ENCODE measurements at places on chromosomes 11 and 22.

DNA sequence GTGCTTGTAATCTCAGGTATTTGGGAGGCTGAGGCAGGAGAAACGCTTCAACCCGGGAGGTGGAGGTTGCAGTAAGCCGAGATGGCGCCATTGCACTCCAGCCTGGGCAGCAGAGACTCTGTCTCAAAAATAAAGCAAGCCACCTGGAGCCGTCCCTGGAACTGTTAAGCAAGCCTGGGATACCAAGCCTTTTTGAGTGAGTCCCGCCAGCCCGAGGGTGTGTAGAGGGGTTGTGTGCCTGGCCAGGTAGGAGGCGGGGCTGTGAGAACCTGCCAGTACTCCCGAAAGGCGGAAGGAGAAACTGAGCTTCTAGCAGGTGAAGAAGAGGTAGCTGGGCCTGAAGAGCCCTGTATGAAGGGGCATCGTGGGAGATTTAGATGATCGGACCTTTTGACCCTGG lies 52.4 kb downstream of the TRIOBP start:
- DNase-seq: no peak

GRCh38 chr11:122242731-122243130 lies 126.7 kb upstream of the BLID start:
- DNase-seq: no peak

- DNase-seq: peak; percentile 80
Measured at GRCh38 chr22:42648368-42649245, 585 bp downstream of the CYB5R3 start.

- no peak for DNase-seq
Measured at GRCh38 chr11:60985991-60986915, 14.8 kb downstream of the CD6 start.

All from left ventricle myocardium superior (tissue), 1 donor.